ENCODE measurements at places on chromosomes 4 and X.

DNA sequence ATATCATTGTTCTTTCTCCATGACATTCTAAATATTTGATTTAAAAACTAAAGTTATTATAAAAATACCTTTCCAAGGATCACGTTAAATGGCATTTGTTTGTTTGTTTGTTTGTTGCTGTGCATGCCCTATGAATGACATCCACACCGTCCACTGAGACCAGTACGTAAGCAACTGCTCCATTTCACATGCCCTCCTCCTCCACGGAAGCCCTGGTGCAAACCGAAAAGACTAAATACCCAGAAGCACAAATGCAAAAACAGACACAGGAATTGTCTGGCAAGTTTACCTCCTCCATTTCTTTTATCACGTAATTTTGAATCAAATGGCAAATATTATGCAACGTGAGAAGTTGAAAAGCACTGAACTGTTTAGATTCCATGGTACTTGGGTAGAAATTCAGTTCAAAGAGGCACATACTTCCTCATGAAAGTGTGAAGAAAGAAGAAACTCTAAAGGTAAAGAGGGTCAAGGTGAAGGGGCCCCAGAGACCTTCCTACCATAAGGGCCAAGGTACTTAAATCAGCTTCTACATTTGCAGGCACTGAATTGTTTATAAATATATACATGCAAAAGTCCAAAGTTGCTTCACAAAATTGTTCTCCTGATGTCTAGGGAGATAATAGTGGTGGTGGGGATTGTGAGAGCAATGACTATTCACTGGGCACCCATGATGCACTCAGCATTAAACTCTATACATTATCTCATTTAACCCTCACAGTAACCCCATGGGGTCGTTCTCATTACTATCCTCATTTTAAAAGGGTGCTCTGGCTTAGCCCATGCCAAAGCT, 23.4 kb downstream of the IRF2 start:
- DNase-seq: no peak

- DNase-seq: no peak
Observed at GRCh38 chr4:56417396-56417795, 18.0 kb downstream of the PPAT start.

DNA sequence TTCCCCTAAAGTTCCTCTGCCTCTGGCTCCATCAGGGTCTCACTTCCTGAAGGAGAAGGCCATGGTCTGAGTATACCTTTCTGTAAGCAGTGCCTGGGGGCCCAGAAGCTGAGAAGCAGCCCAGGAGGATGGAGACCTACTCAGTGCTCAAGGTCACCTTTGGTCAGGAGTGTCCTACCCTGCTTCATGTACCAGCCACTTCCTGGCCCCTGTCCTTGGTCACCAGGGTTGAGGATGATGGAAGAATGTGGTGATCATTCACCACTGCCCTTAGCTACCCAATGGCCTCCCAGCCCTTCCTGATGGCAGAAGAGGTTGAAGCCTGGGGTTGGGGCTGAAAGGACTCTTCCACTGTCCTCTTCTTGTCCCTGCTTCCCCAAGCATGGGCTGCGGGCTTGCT, 9.0 kb upstream of the MFAP3L start:
- no peak for DNase-seq

DNA sequence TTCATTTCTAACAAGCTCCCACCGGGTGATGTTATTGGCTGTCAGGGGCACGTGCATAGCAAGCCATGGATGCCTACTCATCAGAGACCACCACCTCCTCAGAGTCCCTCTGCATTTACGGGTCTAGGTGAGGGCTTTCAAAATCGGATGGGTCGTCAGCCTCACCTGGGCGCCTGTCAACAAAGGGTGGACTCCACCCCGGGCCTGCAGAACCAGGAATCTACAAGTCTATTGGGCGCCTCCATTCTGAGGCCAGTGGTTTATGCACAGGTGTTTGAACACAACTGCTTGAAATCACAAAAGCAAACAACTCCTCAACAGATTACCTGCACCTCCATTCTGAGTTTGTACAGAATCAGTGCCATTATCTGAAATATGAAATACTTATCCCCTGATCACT, 318.9 kb downstream of the PTTG2 start:
- DNase-seq: no peak

DNA sequence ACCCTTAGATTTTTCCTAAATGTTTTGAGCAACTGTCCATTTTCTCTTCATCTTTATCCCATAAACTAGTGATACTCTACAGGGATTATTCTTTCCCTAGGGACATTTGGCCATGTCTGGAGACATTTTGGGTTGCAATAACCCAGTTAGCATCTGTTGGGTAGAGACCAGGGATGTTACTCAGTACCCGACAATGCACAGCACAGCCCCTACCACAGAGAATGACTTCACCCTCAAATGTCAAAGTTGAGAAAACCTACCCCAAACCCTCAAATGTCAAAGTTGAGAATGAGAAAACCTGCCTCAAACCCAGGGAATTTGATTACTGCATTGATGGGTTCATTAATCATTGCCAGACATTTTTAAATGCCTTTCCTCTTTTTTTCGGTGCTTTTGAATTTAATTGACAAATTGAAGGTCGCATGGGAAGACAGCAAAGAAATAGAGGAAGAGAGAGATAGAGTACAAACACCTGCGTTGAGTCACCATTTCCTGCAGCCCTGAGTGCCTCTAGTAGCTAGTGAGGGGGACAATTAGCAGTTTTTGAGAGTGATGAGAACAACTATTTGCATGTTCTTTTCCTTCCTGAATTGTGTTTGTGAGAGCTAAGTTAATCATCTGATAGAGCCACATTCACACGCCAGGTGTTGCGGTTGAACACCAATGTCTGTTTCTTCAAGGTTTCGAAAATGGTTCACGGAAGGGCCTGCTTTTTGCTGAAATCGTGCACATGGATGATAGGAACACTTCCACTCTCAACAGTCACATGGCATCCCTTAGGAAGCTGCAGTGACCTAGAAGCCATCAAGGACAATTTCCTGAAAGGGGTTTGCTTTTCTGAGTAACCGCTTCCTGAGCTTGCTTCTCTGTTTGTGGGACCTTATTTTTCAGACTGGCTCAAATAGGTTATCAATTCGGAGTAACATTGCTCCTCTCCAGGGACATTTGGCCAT, 203.9 kb upstream of the VCX3A start:
- peak; percentile 3 for DNase-seq

DNA sequence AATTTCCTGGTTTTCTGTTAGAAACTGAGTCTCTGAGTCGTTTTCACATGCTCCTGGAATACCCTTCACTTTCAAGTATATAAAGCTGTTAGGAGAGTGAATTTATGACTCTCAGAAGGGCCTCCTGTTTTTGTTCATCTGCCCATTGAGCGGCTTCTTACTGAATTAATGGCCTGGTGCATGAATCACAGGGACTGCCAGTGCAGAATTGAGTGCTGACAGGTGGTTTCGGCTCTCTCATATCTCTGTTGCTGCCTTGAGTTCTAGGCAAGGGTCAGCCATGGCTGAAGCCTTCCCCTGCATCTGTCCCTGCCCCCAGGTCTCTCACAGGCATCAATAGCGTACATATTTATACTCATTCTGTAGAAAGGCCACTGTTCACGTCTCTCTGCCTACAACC, 22.7 kb upstream of the SEPSECS start:
- DNase-seq: no peak

GRCh38 chr4:74499986-74500781, 55.2 kb downstream of the AREG start:
- no peak for DNase-seq

- peak; percentile 75 for DNase-seq
Observed at GRCh38 chrX:46903458-46904242, 8.6 kb upstream of the JADE3 start.

DNA sequence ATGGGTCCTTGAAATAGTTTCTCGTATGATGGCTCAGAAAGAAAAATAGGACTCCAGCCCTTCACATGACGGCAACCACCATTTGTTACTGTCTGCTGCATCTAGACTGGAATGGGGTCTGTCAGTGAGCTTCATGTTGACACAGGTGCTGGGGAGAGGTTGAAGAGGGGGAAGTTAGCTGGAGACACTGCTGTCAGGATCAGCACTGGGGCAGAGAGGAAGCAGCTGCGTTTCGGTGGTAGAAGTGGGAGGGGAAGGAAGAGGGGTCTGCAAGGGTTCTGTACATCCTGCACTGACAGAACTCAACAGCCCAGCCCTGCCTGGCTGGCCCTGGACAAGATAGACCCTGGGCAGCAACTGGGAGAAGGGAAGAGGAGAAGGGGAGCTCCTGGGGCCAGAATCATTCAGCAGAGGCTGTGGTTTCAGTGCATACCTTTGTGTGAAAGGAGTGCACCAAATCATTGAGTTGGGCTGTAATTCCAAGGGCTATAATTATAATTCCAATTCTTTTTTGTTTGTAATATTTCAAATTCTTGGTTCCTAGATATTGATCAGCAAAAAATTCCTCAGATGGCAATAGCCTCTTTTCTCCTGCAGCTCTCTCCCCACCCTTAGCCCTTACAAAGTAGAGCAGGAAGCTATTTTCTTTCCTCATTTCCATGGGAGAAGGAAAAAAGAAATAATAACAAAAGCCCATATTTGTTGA, 119.4 kb upstream of the C1GALT1C1 start:
- no peak for DNase-seq

DNA sequence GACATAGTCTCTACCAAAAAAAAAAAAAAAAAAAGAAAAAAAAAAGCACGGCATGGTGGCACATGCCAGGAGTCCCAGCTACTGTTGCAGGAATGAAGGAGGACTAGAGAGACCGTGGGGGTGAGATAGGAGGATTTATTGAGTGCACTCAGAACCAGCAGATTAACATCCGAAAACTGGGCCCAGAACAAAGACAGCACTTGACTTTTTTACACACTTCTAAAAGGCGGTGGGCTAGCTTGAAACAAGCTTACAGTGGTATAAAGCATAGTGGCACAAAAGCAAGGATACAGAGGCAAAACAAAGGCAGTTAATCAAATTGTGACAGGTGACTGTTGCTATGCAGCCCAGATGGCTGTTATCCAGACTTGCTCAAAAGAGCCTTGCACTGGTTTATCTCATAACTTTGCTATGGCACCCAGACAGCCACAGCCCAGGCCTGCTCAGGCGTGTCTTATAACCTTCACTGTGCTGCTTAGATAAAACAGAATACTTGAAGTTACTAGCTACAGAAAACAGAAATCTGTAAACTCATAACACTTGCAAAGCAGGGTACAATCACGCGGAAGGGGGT, 9.9 kb upstream of the PI4K2B start:
- DNase-seq: no peak

GRCh38 chr4:127141856-127142255, 490.9 kb upstream of the INTU start:
- DNase-seq: no peak

DNA sequence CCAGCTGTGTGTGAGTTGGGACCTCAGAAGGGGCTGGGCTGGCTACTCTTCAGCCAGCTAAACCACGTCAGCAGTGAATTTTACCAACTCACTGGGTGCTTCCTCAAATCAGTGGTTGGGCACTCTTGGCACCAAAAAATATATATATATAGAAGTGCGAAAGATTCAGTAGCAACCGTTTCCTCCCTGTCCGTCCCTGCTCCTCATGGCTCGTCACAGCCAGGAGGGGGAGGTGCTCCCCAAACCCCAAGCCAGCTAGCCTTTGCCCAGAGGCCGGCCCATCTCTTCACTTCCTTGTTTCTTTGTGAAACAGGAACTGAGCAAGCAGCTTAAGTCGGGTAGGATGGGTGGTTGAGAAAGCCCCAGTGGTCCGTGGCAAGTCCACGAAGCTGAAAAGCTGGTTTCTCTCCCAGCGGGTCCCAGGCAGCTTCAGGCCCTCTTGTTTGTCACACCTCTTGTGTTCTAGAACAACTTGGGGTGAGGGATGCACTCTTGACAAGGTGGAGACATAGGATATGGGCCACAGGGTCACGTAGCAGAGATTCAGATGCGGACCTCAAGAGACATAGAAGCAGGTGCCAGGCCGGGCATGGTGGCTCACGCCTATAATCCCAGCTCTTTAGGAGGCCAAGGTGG, 6.8 kb upstream of the SASH3 start:
- peak; percentile 71 for DNase-seq

- DNase-seq: no peak
Observed at GRCh38 chr4:159065513-159066240, 37.2 kb upstream of the RAPGEF2 start.

- no peak for DNase-seq
Observed at GRCh38 chr4:183394166-183394951, 50.1 kb upstream of the CDKN2AIP start.

DNA sequence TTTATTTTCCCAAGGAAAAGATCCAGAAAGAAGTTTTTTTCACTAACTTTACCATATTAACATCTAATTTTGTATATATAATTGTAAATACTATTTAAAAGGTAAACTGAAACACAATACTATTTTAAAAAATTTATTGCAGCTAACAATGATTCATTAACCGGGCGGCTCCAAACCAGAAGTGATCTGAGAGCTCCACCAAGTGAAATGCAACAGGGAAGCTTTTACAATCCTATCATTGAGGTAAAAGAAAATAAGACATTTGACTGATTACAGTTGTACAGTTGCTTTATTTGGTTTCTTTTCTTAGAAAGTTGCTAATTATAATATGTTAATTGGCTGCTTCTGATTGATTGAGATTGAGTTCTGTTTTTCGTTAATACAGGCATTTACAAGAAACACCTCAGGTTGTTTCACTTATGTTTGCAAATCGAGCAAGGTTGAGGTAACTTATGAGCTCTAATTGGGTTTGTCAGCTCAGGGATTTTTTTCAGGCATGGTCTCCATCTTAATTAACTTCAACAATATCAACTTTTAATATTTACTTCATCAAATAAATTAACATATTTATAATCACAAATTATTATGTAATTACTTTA, 220.2 kb upstream of the UGT8 start:
- DNase-seq: no peak

- DNase-seq: peak; percentile 63
Observed at GRCh38 chr4:27010334-27010940, 149.8 kb downstream of the STIM2 start.

DNA sequence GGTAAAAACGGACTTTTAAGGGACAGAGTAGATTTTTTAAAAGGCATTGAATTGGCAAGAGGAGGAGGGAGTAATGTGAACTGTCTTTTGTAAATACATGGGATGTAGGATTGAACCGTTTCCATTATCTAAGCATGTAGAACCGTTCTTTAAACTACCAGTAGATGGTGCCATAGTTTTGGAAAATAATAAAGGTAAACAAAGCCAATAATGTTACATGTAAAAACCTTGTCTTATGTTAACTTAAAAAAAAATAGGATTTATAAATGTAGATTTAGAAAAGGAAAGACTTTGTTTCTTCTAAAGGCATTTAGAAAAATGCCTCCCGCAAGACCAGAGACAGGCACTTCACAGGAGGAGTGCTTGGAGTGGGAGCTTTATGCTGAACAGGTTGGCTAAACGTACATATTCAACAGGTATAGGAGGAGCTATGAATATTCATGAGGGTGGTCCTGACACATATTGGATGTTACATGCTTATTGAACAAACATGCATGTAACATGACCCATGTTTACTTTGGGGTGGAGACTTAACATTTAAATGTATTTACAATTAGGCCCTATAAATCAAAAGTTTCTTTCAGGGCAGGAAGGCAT, 45.5 kb upstream of the FAM241A start:
- DNase-seq: peak; percentile 50

DNA sequence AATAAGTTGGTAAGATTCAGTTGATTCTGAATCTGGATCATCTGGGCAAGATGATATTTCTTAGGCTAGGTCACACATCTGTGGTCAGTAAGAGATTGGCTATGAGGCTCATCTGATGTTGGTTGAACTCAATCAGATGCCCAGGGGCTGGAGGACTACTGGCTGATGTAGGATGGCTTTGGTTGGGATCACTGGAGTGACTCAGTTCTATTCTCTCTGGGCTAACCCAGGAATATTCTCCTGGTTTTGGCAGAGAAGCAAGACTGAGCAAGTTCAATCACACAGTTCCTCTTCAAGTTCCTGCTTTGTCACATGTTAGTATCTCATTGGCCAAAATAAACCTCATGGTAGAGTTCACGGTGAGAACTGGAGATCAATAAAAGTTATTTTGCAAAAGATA, 902.3 kb upstream of the SLIT2 start:
- no peak for DNase-seq

All from activated CD4-positive, alpha-beta T cell treated with anti-CD3 and anti-CD28 coated beads, Interleukin-2, Interleukin-6, amounts not matched to agents 100 ng/mL and 50 ng/mL, durations not matched to agents 16 hours and 8 hours (primary cell).